ENCODE measurements at places on chromosomes 3 and 15. TPM values are rescaled to one million over a fixed set of nuclear protein-coding genes. Genes with fewer than 3 reads are reported as not detected.

- DNase-seq = no peak
Observed at GRCh38 chr3:136109499-136109898, 86.6 kb downstream of the MSL2 start.

DNA sequence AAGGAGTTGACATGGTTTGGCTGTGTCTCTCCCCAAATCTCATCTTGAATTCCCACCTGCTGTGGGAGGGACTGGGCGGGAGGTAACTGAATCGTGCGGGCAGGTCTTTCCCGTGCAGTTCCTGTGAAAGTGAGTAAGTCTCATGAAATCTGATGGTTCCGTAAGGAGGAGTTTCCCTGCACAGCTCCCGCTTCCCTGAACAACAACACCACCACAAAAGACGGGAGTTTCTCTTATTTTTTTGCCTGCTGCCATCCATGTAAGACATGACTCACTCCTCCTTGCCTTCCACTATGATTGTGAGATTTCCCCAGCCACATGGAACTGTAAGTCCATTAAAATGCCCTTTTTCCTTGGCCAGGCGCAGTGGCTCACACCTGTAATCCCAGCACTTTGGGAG lies 22.7 kb downstream of the XXYLT1 start:
- DNase-seq = no peak

- no peak for DNase-seq
Observed at GRCh38 chr15:86541540-86541939, 461.9 kb downstream of the AGBL1 start.

DNA sequence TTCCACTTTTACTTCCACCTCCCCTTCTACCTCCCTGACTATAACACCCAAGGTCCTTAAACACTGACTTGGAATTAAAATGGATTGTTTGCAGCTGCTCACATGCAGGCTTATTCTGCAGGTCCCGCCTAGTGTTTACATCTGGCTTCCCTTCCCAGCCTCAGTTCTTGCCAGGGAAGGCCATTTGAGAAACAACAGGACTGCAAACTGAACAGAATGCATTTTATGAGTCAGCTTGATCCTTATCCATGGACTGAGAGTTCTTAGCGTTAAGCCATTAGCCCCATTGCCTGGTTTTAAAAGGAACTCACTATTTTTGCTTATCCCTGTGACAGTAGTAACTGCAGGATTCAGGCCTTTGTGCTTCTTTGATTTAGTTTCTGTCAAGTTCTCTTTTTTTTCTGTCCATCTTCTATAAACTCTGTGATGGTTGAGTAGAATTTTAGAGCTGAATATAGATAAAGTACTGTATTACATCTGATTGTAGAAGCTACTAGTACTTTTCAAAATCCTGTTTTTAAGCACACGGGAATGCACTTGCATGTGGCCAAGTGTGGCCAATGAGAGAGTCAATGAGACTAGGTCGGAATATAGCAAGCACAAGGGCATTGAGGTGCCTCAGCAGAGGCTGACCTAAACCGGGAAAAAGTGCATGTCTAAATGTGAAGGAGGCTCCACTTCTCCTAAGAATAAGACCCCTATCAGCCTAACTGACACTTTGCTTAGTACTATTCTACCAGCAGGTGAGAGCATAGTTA lies 106.4 kb downstream of the TUSC7 start:
- no peak for DNase-seq

DNA sequence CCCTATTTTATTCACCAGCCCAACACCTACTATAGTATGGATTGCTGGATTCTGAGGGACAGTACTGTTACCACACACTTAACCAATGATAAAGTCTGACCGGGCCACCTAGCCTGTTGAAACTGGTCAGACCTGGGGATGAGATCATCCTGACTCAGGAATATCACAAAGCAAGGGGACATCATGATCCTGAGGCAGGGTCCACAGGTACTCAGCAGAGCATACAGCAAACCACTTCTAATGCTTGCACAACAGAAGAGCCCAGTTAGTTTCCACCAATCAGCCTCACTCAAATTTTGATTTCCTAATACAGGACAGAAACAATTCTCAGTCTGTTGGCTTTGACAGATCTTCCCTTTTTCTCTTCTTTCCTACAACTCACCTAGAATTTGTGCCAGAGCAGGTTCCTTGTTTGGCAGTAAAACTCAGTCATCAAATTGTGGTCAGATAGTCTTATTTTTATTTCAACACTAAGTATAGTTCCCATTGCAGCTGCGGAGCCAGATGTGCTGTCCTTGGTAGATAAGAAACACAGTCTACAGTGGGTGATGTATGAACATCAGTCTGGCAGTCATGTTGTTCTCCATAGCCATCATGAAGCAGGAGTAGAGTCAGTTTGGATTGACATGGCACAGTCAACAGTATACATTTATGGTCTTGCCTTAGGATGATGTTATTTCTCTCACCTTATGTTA lies 90.1 kb upstream of the PRR23C start:
- no peak for DNase-seq

The RPL39L gene
- total RNA-seq = 12.1 TPM

The NCEH1 gene
- 2.8 TPM for total RNA-seq

The PLS1 gene
- total RNA-seq = 4.7 TPM

The GOLGA6D gene
- total RNA-seq = not detected

The OR5K2 gene
- not detected for total RNA-seq

Data from activated CD8-positive, alpha-beta T cell treated with anti-CD3 and anti-CD28 coated beads for 36 hours (primary cell).